NCI-H524 treated with DMSO at 0.1 percent for 48 hours (cell line): ENCODE measurements at places on chromosomes 4 and X.

DNA sequence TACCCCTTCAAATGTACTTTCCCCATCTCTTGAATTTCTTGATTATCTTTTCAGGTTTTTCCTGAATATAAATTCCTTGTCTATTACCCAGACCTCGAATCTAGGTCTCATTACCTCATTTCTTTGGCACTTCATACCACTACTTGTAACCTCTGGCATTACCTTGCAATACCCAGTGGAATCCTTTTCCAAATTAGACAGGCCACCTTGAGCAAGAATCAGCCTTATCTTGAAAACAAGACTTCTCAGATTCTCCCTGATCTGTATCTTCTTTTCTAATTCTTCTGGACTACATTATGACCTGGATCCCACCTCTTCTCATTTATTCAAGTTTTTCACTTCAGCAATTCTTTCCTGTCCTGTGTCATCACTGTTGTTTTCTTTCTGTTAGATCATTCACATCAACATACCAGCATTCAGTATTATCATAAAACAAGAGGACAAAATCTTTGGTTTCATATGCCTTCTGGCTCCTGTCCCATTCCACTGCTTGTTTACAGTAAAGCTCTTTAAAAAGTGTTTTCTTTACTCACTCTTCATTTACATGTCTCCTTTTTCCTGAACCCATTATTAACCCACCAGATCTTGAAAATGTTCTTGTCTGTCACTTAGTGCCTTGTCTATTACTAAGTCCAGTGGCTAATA is 275.6 kb upstream of the HS3ST1 start:
- DNase-seq = no peak

DNA sequence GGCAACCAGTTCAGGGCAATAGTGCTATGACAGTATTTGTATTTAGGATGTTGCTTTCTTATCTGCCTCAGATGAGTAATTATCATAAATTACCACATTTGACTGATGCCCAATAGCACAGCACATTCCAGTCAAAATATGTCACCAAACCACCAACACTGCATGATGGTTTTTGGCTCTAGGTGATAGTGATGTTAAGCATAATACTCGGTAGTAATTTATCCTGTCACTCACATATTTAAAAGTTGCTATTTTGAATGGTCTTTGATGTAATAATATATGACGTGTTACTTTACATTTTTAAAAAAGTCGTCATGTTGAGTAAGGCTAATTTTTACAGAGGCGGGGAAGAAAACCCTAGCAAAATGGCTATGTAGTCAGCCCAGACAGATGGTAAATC is 42.5 kb downstream of the UNC5C start:
- DNase-seq = no peak

DNA sequence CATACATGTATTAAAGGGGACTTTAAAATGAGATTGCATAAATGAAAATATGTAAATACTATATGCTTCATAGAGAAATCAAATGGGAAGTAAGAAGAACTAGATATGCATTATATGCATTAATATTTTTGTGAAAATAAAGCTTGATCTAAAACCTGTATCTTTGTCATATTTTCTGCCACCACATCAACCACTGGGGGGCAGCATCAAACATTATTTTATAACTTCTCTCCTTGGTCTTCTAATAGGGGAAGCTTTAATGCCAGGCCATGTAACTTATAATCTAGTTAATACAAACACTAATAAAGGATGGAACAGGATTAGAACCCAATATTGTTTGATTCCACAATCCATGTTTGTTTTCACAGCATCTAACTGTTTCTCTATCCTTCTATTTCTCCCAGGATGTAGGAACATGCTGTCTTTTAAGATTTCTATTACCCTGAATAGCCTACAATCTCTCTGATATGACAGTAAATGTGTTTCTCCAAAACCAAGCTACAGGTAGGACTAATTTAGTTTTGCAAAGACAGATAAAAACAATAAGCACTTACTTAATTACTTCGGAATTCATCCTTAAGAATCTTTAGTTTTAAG is 10.0 kb downstream of the QRFPR start:
- DNase-seq = no peak

GRCh38 chrX:123408821-123409737 is 225.0 kb downstream of the GRIA3 start:
- peak; percentile 1 for DNase-seq

GRCh38 chr4:25424539-25425228 is 47.6 kb downstream of the ANAPC4 start:
- DNase-seq = no peak

- no peak for DNase-seq
Measured at GRCh38 chr4:110619463-110620247, 3.2 kb downstream of the PITX2 start.

DNA sequence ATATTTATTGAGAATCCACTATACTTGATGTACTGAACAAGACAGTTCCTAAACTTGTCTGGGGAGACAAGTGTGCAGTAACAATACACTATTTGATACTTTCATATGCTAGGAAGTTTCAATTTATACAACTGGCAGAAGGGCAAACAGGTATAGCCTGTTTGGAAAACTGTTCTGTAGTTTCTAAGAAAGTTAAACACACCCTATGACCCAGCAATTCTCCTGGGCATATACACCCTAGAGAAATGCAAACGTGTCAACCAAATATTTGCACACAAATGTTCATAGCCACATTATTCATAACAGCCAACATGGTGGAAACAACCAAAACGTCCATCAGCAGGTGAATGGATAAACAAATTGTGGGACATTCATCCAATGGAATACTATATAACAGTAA is 64.0 kb upstream of the BRS3 start:
- no peak for DNase-seq

DNA sequence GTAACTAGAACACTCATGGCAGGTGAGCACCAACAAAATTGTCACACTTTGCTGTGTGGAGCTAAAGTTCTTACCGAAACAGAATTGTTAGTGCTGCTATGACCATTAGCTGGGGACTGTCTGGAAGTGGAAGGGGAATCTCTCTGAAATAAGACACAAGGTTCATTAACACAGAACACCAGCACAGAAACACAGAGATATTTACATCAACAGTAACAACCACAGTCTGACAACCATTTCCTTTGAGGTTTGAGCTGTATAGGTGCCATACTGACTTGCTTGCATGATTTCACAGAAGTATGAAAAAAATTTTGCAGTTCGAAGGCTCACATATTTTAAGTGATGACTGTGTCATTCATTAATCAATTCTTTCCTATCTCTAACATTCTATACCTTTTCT is 109.8 kb downstream of the NYX start:
- no peak for DNase-seq

DNA sequence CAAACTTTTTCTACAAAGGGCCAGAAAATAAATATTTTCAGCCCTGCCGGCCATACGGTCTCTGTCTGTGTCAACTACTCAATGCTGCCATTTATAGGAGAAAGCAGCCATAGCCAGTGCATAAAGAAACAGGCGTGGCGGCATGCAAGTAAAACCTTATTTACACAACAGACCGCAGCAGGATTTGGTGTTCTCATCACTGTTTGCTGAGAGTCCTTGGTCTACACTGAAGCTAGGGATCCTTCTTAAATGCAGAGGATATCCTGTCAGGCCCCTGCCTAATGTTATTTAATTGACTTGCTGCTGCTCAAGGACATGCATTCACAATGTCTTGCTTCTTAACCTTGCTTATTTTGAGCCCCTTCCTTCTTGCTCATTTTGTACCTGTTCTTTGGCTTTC is 54.7 kb downstream of the CPE start:
- no peak for DNase-seq

- no peak for DNase-seq
Measured at GRCh38 chr4:4667622-4668081, 125.8 kb upstream of the STX18 start.

GRCh38 chrX:22690116-22690515 is 309.6 kb upstream of the DDX53 start:
- DNase-seq = no peak

- DNase-seq = no peak
Measured at GRCh38 chr4:102623622-102624021, 122.5 kb downstream of the NFKB1 start.

DNA sequence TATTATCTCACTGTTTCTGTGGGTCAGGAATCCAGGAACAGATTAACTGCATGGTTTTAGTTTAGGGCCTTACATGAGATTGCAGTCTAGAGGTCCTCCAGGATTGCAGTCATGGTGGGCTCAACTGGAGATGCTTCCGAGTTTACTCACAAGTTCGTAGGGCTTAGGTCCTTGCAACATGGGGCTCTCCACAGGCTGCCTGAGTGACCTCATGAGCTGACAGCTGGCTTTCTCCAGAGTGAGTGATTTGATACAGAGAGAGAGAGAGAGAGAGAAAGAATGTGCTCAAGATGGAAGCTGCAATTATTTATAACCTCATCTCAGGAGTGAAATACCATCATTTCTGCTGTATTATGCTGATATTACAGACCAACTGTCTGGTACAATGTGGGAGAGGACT is 168.9 kb downstream of the GPAT3 start:
- no peak for DNase-seq

GRCh38 chrX:70087857-70088630 is 25.8 kb downstream of the OTUD6A start:
- peak; percentile 9 for DNase-seq

- DNase-seq = no peak
Measured at GRCh38 chr4:56627985-56628384, 53.1 kb downstream of the HOPX start.

DNA sequence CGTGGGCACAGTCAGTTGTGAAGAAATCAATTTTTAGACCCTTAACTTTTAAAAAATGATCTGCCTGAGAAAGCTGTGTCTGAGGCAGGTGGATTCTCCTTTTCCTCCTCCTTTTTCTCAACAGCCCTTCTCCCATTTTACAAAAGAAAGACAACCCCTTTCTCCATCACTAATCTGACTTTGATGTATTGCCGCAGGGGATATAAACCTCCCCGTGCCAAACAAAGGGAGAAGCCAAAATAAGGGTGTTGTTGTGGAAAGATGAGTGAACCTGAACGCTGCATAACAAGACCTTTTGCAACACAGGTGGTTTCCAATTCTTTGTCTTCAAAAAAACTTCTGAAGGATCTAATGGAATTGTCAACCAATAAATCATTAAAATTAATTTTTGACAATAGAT is 8.4 kb upstream of the FHL1 start:
- no peak for DNase-seq

DNA sequence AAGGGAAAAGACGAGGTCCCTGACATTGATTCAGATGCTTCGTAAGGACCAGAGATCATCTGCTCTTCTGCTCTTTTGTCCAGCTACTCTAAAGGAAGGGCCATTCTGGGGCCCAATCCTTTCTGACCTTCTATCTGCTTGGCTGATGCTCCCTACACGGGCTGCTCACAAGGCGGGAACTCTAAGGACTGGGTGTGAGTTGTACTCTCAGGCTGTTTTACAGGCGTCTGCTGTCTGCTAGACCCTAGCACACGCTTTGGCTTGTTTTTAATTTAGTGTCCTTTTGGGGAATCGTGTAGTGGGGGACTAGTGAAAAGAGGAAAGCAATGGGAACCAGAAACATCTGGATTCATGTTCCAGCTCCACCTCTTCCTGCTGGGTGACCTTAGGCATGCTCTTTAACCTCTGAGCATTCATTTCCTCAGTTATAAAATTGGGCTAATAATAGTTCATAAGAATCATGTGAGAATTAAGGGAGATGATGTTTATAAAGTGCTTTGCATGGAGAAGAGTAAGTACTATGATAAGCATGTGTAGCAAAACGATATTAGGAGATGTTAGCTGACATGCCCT is 53.1 kb downstream of the CASP3 start:
- DNase-seq = no peak

DNA sequence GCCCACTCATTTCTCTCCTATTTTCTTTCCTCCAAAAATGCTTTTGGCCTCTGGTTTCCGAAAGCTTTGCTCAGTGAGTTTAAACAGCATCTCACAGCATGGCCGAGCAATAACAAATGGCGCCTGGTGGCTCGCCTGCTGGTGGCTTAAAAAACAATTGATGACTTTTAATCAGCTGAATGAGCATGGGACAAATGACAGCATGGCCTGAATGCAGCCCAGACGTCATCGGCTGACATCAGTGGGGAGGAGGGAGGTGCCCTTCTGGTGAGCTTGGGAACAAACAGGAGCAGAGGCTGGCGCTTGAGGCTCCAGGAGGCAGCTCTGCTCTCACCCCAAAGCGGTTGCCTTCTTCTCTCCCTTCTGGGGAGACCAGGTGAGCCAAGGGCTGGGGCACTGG is 286.4 kb downstream of the BCOR start:
- DNase-seq = no peak

GRCh38 chr4:100539706-100540105 is 21.9 kb upstream of the EMCN start:
- DNase-seq = no peak

- DNase-seq = no peak
Measured at GRCh38 chr4:87489678-87490077, 39.5 kb downstream of the SPARCL1 start.

GRCh38 chr4:183828125-183828524 is 77.0 kb upstream of the STOX2 start:
- DNase-seq = no peak

DNA sequence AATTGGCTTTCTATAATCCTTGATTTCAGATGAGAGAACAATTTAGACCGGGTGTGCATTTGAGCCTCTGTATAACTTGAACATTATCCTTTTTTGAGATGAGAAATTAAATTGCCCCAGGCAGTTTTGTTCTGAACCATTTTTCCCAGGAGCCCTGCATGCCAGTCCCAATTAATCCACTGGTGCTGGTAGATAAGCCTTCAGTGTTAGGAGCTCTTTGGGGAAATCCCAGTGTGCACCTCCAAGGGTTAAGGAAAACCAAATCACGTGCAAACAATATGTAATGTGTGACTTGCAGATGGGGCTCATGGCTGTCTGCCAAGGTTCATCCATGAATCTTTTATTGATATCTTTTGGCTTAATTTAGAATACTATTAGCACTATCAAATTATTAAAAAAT is 43.2 kb downstream of the KIT start:
- no peak for DNase-seq

DNA sequence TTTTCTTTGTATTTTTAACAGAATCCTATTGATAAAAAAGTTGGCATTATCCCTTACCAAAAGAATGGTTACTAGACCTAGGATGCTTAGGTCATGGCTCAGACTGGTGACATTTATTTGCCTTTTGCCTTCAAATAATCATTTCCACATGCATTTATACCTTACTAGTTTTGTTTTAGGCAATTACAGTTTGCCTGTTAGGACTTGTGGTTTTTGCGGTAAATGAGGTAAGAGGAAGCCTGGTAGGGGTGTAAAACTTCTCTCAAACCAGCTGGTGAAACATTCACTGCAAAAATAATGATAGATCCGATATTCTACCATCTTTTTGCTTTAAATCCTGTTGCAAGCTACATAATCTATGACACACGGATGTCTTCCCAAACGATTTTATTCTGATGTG is 12.1 kb downstream of the LAMP2 start:
- no peak for DNase-seq

GRCh38 chr4:151792530-151792929 is 31.7 kb upstream of the GATB start:
- no peak for DNase-seq

- DNase-seq = no peak
Measured at GRCh38 chr4:76997532-76997931, 48.0 kb downstream of the SEPTIN11 start.
